Activated T-cell treated with anti-CD3 and anti-CD28 coated beads, Interleukin-2, amount 50 U/mL, for 48 hours (primary cell): ENCODE measurements at places on chromosomes 3 and 15.

DNA sequence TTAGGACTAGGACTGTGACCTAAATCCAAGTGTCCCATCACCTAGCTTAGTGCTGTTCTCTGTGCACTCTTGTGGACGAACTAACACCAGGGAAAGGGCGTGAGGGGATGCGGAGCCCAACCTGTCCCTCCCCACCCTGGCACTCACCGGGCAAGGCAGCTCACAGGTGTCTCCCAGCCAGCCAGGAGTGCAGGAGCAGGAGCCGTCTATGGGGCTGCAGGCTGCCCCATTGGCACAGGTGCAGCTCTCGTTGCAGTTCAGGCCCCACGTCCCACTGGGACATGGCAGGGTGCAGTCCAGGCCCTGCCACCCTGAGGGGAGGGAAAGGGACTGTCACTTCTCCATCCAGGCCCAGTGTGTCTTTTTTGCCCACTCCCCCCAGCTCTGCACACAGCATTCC lies 60.3 kb downstream of the RAB11A start:
- DNase-seq: no peak

- no peak for DNase-seq
Observed at GRCh38 chr15:48366584-48367312, 35.5 kb downstream of the DUT start.

DNA sequence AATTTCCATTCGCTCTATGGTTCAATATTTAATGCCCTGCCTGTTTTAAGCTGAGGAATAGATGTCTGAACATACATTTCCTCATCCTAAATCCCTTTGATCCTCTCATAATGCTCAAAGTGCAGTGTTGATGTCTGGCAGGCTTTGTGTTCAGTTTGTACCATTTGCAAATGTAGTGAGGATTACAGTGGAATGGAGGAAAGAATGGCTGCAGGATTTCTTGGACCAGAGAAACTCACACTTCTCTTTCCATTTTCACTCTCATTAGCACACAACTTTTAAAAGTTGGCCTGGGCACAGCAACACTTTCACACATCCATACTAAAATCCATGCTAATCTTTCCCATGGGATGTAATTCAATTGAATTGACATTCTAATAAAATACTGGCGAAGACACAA lies 28.6 kb upstream of the THRB start:
- no peak for DNase-seq

GRCh38 chr3:71355862-71356261 lies 227.7 kb downstream of the FOXP1 start:
- peak; percentile 71 for DNase-seq

GRCh38 chr3:109806929-109807328 lies 469.6 kb upstream of the DPPA4 start:
- DNase-seq: no peak
